ENCODE measurements at places on chromosomes 12 and 14.

DNA sequence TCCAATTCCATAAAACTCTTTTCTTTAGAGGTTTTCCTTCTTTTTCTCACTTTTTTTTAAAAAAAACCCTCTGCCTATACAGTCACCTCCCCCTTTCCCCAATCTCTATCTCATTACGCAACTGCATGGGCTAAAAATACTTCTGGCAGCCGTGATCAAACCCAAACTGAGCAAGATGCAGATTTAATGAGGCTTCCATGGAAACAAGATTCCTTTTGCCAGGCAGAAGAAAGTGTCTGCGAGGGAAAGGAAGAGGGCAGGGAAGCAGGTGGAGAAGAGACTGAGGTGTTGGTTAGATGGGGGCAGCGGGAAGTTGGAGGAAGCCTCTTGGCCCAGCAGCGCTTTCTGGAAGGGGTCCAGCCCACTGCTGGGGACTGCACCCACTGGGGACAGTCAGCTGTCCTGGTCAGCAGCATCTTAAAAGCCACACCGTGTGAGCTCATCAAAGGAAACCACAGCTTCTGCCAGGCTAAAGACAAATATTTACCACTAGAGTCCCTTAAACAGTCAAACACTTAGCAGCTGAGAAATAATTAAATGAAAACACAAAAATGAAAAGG lies 90.4 kb downstream of the SLC8A3 start:
- DNase-seq: no peak

DNA sequence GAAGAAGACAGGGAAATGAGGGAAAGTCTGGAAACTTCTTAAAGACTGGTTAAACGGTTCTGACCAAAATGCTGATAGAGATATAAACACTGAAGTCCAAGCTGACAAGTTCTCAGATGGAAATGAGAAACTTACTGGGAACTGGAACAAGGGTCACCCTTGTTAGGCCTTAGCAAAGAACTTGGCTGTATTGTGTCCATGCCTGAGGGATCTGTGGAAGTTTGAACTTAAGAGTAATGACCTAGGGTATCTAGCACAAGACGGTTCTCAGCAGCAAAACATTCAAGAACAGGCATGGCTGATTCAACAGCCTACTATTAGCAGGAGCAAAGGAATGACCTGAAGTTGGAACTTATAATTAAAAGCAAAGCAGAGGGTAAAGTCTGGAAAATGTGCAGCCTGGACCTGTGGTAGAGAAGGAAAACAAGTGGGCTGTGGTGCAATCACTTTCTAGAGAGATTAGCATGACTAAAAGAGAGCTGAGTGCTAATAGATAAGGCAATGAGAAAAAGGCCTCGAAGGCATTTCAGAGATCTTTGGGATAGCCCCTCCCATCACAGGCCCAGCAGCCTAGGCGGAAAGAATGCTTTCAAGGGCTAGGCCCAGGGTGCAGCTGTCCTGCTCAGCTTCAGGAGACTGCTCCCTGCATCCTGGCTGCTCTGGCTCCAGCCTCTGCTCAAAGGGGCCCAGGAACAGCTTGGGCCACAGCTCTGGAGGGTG lies 60.3 kb downstream of the ATP2B1 start:
- DNase-seq: no peak

DNA sequence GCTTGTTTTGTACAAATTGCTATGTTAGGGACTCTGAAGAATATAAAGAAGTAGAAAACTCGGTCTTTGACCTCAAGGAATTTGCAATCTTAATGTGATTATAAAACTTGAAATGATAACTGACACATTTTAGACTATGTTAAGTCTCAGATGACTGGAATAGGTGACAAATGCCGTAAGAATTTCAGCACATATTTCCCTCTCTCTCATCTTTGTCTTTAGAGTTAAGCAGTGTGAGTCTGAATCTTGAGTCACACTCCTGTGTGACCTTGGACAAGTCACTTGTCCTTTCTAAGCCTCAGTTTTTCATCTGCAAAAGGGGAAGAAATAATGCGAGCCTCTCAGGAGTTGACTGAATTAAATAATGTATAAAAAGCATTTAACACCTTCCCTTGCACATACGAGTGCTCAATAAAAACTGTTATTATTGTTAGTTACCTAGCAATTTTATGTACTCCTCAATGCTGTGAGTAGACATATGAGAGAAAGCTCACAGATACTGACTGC lies 103.7 kb downstream of the DYRK2 start:
- DNase-seq: no peak

DNA sequence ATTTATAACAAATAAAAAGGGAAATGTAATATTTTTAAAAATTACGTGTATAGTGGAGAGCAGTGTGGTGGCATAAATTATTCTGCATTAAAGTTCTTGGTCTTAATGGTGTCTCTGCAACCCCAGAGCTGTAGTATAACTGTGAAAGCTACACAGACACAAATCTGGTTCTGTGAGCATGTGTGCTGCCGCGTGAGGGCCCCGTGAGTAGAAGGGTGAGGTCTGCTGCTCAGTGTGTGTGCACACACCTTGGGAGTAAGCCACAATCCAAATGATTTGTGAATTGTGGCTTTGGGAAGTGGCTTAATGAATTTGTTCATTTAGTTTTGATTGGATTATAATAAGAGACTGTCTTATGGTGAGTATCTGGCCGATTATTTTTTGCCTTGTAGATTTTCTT lies 16.8 kb downstream of the PELI2 start:
- no peak for DNase-seq

GRCh38 chr14:97873291-97873690 lies 1076.1 kb downstream of the VRK1 start:
- no peak for DNase-seq

- DNase-seq: no peak
These were observed 44.7 kb downstream of the DPF3 start for GRCh38 chr14:72849222-72849621.

GRCh38 chr14:98958048-98958631 lies 313.9 kb downstream of the BCL11B start:
- DNase-seq: no peak

DNA sequence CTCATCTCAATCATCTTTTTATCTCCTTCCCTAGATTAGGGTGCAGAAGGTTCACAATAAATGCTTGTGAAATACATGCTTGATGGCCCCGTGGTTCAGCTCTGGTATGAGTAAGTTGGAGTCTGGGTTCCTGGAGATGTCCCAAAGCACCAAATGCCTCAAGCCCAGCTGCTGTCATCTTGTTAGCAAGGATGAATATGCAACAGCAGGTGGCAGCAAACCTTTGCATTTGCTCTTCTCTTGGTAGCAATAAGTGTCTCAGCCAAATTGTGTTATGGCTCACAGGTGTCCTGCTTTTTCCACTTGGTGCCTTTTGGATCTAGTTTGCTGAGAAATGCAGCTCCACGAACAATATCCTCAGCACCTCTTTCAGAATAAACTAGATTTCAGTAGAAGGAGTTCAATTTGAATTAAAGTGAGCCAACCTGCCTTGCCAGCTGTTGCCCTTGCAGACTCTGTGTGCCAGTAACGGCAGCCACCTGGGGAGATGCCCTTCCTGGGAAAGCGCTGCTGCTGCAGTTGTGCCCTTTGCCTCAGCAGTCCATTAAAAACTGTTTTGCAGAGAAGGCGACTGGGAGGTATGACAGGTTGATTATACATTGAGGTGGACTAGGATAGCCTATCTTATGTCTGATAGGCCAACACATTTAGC lies 417.3 kb downstream of the SNAPC1 start:
- no peak for DNase-seq

GRCh38 chr12:69266036-69266635 lies 26.8 kb downstream of the CPSF6 start:
- no peak for DNase-seq

DNA sequence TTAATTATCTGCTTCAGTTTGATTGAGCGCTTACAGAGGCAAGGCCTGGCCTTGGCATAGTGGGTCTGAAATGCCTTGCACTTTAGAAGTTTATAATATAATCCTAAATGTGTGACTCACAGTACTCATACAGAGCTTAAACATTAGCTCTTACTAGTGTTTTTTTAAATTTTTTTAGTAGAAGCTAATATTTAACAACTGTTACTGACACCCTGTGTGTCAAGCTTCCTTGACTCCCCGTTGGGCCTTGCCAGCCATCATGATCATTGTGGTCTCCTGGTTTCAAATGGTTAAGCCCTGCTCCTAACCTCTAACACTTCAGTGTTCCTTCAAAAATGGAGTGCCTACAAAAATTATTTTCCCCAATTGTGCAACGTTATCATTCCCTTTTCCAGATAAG lies 126.9 kb downstream of the GALC start:
- DNase-seq: no peak

GRCh38 chr12:113471619-113472171 lies at the start of gene LHX5:
Gene LHX5 (minus strand): TSS chr12:113471871. CDS start chr12:113471498, 373 bp downstream.
- DNase-seq: no peak

GRCh38 chr14:80958226-80958625 lies 2.8 kb downstream of the TSHR start:
- DNase-seq: no peak

DNA sequence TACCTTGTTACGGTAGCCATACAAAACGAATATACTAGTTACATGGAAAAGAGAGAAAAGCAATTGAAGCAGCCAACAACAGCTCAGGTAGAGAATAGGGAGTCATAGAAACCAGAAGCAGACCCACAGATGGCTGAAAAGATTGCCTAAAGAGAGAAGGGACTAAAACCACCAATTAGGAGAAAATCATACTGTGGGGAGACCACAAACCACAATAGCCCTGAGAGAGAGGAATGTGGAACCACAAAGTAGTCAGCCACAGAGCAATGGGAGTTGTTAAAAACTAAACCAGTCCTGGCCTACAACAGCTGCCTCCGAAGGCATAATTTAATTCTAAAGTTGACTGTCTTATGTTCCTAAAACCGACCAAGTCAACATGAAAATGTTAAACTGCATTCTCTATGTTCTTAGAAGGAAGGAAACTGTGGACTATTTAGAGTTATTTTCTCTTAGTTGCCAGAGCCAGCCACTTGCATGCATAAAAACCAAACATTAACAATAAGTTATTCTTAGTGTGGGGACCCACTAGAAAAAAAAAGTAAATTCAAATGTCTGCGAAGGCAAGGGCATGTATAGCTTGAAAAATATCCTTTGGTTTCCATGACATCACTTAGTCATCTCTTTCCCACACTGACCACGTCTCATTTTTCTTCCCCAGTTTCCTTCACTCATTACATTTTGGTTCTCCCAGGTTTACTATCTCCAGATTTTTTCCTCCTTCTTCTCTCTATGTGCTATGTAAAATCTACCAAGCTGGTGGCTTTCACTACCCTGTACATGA lies 398.1 kb downstream of the NOVA1 start:
- no peak for DNase-seq

DNA sequence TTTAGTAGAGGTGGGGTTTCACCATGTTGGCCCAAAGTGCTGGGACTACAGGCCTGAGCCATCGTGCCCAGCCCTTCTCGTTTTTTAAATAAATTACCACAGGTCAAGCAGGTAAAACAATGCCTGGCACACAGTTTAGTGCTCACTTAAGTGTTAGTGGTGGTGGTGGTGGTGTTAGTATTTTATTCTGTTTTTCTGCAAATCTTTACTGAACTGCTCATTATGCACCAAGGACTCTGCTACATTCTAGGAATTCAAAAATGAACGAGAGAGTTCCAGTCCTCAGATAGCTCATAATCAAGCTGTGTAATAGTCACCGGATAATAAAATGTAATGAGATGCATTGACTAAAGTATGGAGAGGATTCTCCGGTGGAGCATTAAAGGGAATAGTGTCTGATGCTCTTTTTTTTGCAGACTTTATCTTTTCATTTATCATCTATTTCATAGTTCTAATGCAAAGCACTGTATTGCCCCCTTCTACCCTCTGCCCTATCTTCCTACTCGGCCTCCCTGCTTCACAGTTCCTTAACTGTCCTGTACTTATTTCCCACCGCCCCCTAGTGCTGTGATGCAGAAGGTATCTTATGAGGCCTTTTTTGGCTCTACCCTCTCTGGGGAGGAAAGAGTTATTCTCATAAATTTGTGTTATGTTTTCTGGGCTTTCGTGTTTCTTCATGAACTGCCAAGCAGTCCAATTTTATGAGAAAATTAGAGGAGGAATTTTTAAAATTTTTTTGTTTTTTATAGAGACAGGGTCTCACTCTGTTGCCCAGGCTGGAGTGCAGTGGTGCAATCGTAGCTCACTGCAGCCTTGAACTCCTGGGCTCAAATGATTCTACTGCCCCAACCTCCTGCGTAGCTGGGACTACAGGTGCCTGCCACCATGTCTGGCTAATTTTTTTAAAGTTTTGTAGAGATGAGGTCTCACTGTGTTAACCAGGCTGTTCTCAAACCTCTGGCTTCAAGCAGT lies 1.0 kb downstream of the ITFG2 start:
- no peak for DNase-seq

DNA sequence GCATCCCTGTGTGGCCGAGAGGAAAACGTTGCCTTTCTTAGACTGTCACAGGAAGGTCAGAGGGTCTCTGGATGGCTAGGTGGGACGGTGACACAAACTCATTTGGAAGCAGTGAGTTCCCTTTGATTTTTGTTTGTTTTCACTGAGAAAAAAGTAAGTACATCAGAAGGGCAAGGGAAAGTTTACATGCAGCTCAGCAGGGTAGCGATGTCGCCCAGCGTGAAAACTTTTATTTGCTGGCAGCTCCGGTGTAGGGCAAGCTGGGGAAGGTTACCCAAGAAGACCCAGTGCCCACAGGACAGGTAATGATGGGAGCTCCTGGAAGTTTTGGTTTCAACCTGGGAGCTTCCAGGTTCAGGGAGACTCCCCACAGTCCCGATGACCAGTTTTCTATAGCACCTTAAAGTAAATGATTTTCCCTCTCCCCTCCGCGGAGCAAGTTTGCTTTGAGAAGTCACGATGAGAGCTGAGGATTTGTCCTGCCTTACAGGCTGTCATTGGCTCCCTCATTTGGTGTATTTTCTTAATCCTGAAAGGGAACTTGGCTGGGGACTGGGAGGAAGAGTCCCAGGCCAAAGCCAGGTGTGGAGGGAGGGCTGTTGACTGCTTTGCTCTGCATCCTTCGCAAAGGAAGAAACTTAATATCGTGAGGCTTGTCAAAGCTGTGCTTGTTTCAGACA lies 64.7 kb upstream of the ESRRB start:
- no peak for DNase-seq

GRCh38 chr12:47112679-47113078 lies 32.9 kb upstream of the AMIGO2 start:
- no peak for DNase-seq

- DNase-seq: no peak
These were observed 125.0 kb downstream of the AKAP6 start for GRCh38 chr14:32453857-32454810.

DNA sequence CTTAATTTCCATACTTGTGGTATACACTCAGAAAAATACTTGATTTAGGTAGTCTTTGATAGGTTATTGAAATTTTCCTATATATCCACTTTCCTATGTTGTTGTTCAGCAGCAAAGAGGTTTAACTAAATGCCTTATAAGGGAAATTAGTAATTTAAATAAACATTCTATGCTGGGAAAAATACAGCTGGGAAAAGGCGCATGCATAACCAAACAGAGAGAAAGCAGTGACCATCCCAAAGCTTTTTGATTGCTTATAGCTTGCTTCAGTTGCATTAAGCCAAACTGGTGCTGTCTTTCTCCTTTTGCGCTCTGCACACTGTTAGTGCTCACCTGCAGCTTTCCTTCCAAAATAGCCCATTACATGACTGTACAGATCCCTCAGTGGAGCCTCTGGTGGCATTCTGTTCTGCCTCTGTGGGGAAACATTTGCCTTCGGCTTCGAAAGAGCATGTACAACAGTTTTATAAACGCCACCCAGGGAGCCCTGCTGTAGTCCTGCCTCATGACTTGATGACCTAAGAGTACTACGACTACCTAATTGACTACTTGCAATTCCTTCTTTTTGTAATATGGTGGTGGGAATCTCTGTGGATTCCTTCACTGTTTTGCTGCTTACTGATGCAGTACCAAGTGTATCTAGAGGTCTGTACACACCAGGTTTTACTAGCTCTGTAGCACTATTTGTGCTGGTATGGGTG lies 120.8 kb downstream of the RALGAPA1 start:
- DNase-seq: no peak

GRCh38 chr12:77725611-77726010 lies 105.1 kb upstream of the NAV3 start:
- DNase-seq: no peak

All from activated naive CD8-positive, alpha-beta T cell treated with anti-CD3 and anti-CD28 coated beads, Interleukin-2, amount 50 U/mL, for 16 hours (primary cell).